ENCODE measurements at places on chromosomes 13 and 19.

DNA sequence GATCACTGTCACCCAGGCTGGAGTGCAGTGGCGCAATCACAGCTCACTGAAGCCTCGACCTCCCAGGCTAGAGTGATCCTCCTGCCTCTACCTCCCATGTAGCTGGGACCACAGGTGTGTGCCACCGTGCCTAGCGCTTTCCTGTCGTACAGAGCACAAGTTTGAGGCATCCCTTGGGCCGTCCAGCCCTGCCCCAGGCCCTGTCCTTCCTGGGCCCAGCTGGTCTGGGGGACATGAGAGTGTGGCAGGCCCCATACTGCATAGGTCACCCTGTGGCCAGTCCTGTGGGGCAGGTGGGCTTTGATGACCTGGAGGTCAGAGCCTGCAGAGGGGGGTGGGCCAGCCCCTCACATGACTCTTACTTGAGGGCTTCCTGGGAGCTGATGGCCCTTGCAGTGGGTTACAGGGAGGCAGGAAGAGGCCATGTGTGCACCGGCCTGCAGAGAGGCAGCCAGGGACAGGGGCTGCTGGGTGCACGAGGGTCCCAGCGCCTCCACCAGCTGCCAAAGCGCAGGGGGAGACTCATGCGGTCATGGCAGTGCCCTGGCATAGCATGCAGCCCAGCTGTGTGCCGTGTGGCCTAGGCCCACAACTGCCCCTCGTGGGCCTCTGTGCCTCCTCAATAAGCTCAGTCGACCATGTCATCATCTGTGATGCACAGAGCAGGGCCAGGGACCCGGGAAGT is 61.4 kb downstream of the KDM4B start:
- DNase-seq, result no peak

DNA sequence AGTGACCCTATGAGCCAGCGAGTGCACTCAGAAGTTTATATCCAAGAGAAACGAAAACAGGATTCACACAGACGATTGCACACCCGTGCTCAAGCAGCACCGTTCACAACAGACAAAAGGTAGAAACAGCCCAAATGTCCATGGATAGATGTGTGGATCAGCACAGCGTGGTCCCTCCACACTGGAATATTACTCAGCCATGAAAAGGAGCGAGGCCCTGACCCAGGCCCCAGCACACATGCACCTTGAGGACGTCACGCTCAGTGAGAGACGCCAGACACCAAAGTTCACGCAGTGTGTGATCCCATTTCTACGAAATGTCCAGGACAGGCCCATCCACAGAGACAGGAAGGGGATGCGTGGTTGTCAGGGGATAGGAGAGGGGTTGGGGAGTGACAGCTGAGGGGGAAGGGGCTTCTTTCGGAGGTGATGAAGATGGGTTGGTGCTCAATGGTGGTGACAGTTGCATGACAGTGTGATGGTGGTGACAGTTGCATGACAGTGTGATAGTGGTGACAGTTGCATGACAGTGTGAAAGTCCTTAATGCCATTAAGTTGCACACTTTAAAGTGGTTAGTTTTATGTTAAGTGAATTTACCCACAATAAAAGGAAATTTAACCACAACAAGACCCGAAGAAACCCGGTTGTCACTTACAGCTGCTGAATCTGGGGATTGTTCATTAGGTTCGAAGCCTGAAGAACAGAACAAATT is 18.9 kb upstream of the SLC39A3 start:
- no peak for DNase-seq

DNA sequence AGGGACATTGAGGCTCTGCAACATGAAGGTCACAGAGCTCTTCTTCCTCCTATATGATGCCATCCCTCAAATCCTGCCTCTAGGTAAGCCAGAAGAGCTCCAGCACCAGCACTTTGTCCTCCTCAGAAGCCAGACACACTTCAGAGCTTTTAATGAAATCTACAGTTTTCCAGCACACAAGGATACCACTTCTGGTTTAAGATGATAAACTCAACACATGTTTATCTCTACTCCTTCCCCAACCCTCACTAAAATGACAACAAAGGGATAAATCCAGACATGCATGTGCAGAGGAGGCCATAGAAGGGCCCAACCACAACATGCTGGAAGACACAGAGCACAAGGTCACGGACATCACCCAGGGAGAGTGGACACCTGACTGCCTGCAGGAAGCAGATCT is 195.3 kb downstream of the USP12 start:
- DNase-seq, result no peak

GRCh38 chr19:38304866-38305429 is 897 bp downstream of the C19orf33 start:
- no peak for DNase-seq

GRCh38 chr13:28792992-28793391 is 27.1 kb upstream of the MTUS2 start:
- no peak for DNase-seq

GRCh38 chr13:112168761-112169160 is 101.8 kb downstream of the SOX1 start:
- no peak for DNase-seq

GRCh38 chr19:18789883-18790565 is 1.1 kb downstream of the COMP start:
- DNase-seq, result peak; percentile 42

- DNase-seq, result no peak
Measured at GRCh38 chr13:109783815-109784589, 2.4 kb downstream of the IRS2 start.

DNA sequence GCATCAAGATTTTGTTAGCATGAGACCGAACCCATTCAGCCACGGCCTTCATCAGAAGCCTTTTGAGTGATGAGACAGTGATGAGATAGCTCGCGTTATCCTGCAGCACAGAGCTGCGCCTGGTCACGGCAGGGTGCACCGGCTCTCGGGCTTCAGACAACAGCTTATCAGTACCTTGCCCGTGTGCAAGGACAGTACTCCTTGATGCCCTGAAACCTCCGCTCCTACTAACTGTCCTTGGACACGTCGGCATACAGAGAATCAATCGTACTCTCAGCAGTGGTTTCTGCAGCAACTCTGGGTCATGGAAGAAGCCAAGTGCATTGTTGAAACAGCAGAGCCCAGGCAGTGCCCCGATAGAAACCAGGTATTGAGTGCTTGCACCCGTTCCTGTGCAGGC is 40.7 kb downstream of the IRS2 start:
- DNase-seq, result no peak

- no peak for DNase-seq
Measured at GRCh38 chr13:95457294-95457693, 95.2 kb upstream of the CLDN10 start.

- no peak for DNase-seq
Measured at GRCh38 chr19:46449228-46449627, 20.5 kb upstream of the PNMA8C start.

DNA sequence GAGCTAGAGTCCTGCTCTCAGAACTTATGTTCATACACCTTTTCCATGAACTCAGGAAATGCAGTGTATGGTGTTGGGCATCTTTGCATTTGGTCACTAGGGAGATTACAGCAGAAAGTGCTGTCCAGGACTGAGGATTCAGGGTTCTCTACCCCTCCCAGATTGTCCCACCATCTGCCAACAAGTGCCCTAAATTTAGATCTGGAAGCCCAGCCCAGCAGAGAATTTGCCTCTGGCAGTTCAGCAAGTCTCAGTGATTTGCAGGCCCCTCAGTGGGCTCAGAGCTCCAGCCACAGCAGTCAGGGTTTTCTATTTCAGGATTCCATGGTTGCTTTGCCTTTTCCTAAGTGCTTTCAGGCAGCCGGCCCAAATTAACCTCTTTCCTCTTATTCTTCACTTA is 23.4 kb downstream of the CNFN start:
- DNase-seq, result no peak

DNA sequence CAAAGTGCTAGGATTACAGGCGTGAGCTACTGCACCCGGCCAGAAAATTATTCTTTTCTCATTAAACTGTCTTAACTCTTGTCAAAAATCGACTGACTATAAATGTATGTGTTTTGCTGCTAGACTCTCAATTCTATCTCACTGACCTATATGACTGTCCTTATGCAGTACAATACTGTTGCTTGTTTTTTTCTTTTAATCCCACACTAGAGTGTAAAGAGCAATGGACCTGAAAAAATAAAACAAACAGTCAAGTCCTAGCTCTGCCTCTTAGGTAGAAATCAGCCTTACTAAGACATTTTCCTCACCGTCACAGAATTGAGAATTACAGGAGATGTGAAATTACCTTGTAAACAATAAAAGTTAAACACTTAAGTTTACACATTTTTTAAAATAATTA is 35.1 kb downstream of the INTS6 start:
- no peak for DNase-seq

- DNase-seq, result no peak
Measured at GRCh38 chr13:108281901-108282300, 12.4 kb downstream of the TNFSF13B start.

GRCh38 chr13:51412431-51412830 is 40.4 kb downstream of the INTS6 start:
- DNase-seq, result no peak

DNA sequence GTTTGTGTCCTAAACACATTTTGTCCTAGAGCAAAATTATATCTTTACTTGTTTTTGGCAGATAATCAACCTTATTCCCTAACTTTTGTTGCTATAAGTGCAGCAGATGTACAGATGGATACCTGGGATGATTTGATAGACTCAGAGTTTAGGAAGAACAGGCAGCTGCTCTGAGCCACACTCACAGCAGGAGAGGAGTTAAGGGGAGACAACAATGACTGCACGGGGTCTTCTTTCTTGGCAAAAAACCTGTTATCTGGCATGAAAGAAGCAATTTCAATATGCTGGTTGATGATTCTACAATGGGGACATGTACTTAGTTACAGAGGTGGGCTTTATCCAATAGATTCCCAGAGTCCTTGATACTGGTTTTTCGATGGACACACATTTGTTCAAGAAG is 258.9 kb upstream of the PCDH9 start:
- no peak for DNase-seq

DNA sequence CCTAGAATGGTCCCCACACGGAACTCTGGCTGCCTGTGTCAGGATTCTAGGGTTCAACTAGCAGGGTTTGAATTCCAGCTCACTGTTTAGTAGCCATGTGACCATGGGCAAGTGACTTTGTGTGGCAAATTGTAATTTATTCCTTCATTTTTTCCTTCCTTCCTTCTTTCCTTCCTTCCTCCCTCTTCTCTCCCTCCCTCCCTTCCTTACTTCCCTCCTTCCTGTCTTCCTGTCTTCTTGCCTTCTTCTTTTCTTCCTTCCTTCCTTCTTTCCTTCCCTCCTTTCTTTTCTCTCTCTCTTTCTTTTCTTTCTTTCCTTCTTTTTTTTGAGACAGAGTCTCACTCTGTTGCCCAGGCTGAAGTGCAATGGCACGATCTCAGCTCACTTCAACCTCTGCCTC is 8.5 kb upstream of the DENND1C start:
- DNase-seq, result no peak

- no peak for DNase-seq
Measured at GRCh38 chr19:57269515-57270250, 10.6 kb upstream of the ZNF460 start.

DNA sequence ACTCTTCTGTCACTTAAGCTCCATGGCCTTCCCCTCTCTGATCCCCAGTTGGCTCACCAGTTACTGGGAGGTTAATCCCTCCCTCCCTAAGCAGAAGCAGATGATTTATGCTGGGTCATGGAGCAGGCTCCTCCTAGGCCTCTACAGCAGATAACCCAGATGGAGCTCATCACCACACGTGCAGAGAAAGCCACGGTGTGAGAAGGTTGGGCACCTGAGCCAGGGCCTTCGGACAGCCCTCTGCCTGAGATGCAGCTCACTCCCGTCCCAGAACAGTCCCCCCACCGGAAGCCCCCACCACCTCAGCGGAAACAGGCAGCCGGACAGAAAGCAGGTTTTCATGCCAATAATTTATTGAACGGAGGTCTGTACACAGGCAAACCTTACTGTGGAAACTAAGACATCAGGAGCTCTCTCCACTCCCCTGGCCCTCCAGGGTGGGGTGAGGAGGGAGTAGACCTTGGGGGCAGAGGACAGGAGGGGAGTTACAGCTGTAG is 9.8 kb downstream of the ZNF526 start:
- DNase-seq, result no peak

GRCh38 chr13:96958286-96958891 is 35.9 kb downstream of the OXGR1 start:
- DNase-seq, result no peak

- DNase-seq, result no peak
Measured at GRCh38 chr13:97215325-97215724, 6.8 kb upstream of the MBNL2 start.

DNA sequence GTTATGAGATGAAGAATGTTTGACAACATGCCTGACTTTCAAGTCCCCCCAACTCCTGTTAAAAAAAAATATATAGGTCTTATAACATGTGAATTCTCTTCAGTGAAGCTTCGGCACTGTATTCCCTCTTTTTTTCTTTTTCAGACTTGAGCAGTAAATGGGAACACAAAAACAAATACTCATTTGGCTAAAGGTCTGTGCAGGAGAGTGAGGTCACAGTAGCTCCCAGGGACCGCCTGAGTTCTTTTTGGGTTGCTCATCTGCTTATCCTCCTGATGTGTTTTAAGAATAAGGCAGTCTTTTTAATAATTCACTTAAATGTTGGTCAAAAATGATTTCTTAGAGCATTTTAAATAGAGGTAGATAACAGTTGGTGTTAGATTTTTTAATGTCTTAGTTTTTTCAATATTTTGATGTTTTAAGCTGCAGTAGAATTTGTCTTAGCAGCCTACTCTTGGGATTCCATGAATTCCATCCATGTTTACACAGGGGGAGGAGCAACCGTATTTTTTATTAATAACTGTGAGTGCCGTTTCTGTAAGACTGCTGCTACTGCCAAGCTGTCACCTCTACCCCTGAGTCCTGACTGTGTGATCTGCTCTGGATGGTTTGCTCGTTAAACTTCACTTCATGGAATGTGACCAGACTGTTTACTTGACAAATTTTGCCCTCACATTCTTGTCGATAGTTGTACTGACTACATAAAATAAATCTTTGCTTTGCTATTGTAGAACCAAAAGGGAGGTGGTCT is 14.9 kb downstream of the HNRNPM start:
- no peak for DNase-seq

- no peak for DNase-seq
Measured at GRCh38 chr13:21517576-21517975, 58.5 kb upstream of the ZDHHC20 start.

GRCh38 chr19:41416194-41416674 is 10.9 kb downstream of the B3GNT8 start:
- no peak for DNase-seq

GRCh38 chr19:800360-801029 is 3.2 kb downstream of the PTBP1 start:
- no peak for DNase-seq

DNA sequence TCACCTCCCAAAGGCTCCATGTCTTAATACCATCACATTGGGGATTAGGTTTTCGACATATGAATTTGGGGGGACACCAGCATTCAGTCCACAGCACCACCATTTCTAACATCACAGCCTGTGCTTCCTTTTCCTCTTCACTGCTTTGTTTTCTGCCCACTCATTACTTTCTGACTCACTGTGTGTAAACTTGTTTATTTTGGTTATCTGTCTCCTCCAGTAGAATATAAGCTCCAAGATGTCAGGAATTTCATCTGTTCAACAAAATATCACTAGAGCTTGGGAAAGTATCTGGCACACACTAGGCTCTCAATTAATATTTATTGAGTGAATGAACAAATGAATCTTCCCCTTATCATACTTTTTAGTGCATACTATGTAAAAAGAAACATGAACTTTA is 152.0 kb downstream of the NUFIP1 start:
- no peak for DNase-seq

GRCh38 chr13:51806566-51806965 is 2.6 kb upstream of the DHRS12 start:
- DNase-seq, result no peak

GRCh38 chr13:33535061-33535460 is 249.5 kb upstream of the STARD13 start:
- DNase-seq, result no peak
